ENCODE measurements at places on chromosomes 11 and 22.

DNA sequence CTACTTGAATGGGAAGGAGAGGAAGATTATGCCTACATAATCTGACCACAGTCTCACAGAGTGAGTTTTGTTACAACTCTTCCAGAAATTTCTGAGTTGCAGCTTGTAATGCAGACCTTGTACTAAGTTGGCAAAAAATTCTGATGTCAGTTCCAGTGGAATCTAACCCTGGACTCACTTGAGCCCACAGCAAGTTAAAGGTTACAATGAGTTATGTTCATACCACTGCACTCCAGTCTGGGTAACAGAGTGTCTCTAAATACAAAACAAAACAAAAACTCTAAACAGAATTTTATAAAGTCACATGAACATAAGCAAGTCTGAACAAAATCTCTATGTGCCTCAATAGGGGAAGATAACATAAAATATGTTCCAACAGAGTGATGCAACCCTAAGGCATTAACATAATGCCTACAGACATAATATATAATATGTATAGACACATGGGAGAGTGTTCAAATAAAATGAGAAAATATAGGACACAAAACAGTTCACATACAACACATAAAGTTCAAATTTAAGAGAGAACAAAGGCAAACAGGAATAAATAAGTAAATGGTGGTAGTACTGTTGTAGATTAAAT, 1.1 kb downstream of the GLYAT start:
- no peak for DNase-seq

DNA sequence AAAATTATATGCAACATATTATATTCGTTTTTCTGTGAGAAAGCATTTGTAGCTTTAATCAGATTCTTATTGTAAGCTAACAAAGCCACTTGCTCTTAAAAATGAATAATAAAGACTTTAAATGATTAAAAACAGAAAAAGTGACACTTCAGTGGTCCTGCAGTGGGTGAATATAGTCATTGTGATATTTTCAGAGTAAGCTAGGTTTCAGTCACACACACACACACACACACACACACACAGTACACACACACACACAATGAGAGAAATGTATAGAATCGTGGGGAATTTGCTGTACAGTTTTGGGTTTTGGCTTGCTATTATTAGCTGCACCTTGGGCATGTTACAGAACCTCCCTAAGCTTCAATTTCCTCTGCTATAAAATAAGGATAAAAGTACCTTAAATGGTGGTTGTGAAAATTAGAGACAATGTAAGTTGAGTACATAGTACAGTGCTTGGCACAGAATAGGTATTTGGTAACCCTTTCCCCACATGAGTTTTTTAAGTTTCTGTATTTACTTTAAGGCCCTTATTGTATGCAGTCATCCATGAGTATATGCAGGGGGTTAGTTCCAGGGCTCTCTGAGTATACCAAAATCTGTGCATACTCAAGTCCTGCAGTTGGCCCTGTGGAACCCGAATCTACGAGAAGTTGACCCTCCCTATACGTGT, 39.8 kb downstream of the CSTPP1 start:
- no peak for DNase-seq

DNA sequence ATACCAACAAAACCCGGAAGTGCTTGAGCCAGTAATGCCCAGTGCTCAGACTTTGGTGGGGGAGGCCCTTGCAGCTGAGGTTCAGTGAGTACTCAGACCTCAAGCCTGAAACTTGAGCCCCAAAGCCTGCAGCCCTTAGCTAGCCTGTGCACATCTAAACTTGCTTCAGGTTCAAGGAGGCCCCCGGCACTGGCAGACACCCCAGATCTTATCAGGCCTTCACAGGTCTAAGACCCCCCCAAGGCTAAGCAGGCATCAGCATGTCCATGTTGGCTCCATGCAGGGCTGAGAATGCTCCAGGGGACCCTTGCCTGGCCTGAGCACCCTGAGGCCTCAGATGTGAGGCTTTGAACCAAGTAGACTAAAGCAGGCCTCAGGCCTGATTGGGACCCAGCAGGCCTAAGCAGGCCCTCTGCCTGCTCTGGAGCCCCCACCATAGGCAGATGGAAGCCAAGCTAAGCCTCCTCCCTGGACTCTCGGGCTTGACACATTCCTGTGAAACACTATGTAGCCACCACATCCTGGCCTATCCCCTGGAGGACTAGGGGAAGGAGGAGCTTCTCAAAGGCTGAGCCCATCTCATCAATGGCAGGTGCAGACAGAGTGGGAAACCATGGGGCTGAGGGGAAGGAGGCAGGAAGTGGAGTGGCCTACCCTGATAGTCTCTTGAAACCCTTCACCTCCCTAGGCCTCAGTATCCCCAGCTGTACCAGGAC, 1.2 kb upstream of the CASTOR1 start:
- DNase-seq, result peak; percentile 63

DNA sequence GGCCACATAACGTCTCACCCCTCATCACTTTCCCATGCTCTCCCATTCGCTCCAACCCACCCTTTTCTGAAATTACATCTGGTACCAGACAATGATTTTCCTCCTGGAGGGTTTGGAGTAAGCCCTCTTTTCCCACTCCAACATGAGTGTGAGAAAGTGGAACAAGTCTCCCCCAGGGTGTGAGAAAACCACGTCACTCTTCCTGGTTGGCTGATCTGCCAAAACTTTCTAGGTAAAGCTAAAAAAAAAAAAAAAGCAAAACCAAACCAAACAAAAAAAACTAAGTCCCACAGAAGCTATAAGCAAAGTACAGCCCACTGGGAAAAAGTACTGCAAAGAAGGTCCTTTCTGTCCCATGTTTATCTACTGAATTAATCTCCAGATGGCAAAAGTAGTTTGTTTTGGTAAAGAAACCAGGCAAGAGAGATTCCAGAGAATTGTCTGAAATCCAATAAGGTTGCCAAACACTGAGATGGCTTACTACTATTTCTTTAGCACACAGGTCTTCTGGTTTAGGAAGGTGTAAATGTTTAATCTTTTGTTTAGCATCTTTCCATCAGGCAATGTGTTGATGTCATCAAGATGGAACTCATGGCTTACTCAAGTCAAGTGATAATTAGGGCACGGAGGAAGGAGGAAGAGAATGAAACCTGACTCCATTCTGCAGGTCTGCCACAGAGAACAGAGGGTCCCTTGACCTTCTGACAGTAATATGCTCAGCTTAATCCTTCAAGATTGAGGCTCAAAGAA, 395.6 kb downstream of the LARGE1 start:
- DNase-seq, result no peak

GRCh38 chr11:128279866-128280265, 307.5 kb downstream of the ETS1 start:
- DNase-seq, result no peak

GRCh38 chr11:68684385-68685356, at the start of gene GAL:
GAL (plus strand) TSS chr11:68684544; CDS start chr11:68684924, 380 bp downstream.
- DNase-seq, result no peak

DNA sequence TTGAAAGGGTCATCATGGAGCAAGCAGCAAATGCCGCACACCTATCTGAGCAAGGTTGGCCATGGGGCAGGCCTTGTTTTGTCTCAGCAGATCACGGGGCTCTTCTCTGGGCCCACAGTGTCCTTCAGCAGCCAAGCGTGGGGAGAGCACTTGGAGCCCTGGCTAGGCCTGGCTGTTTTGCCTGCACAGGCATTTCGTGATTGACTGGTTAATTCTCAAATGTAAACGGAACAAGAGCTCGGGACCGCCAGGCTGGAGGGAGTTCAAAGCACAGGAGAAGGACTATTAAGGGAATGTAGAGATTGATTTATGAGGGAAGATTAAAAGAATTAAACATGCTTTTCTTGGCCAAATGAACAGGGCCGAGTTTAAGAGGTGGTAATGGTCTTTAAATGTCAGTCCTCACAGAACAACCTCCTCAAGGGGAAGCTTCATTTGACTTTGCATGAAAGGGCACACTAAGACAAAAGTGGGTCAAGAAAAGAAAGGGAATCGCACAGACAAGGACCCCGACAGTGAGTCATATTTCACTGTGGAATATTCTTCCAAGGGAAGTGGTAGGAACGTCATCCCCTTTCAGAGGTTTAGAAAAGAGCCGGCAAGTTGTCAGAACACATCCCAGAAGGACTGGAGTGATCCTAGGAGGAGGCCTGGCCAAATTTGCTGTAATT, 20.7 kb downstream of the SPON1 start:
- no peak for DNase-seq

DNA sequence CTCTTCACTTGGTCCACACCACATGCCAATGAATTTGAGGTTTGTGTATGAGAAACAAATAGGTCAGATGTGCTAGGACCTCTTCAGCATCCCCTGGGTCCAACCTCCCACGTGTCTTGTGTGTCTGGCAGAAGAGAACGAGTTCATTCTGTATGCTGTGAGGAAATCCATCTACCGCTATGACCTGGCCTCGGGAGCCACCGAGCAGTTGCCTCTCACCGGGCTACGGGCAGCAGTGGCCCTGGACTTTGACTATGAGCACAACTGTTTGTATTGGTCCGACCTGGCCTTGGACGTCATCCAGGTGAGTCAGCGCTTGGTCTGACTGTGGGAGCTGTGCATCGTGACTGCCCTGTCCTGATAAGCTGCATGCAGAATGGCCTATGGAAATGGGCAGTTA, 101.0 kb upstream of the SORL1-AS1 start:
- DNase-seq, result no peak

GRCh38 chr22:29701155-29701999, 18.4 kb upstream of the CABP7 start:
- DNase-seq, result peak; percentile 65

DNA sequence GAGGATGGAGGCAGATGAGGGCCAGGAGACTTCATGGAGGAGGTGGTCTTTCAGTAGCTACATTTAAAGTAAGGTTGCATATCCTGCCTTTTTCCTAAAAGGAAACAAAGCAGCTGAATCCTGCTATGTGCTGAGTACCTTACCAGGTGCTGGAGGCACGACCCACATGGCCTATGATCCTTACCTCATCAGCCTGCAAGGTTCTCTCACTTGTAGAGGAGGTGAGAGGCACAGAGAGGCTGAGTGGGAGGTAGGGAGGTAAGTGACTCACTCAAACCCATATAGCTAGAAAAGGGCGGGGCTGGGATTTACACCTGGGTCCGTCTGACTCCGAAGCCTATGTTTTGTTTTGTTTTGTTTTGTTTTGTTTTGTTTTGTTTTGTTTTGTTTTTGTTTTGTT, 75.8 kb downstream of the BUD13 start:
- no peak for DNase-seq

DNA sequence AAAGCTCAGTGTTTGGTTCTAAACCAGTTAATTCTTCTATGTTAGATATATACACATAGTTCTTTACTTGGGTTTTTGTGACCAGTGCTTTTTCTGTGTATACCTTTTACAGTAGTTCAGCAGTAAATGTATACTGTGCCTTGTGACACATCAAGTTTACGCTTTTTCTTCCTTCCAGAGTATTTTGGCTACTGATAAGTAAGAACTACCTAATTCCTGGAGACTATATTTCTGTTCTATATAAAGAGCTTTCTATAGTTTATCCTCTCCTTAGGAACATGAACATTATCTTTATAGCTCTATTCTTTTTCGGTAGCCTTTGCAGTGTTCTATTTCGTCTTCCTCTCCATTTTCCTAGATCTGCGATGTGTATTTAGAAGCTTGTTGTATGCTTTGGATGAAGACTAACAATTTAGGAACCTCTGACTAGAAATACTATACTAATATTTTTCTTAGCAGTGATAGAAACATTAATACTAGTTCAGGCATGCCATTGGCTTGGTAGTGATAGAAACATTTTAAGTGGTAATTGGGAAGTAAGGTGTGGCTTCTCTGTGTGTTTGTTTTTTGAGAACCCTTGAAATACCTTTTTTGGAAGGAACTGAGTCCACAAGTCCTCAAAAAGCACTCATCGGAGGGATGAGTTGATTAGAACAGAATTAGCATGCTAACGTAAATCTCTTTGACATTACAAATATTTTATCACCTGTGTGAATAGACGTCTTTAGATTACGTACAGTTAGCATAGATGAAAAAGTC, 74.6 kb downstream of the ARHGEF12 start:
- no peak for DNase-seq

- no peak for DNase-seq
These were observed 77.8 kb downstream of the GRIK4 start for GRCh38 chr11:120589376-120589775.

GRCh38 chr11:45489281-45489905, 176.0 kb downstream of the CHST1 start:
- no peak for DNase-seq

GRCh38 chr11:124864892-124865180, 396 bp upstream of the ROBO3 start:
- DNase-seq, result no peak

DNA sequence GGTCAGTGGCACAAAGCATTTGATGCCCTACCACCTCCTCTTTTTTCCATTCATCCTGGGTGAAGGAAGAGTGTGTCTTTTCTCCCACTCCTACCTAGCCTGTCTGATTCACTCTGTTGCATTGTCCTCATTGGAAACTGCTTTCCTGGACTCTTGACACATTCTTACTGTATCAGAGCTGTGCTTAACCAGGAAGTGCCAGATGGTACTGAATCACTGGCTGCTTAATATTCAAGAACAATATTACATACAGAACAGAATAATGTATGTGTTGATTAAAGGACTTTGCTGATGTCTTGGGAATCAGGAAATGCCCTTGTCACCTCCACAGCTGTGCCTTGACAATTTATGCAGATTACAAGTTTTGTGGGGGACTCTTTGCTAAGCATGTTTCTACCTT, 44.4 kb downstream of the SVIP start:
- DNase-seq, result no peak

DNA sequence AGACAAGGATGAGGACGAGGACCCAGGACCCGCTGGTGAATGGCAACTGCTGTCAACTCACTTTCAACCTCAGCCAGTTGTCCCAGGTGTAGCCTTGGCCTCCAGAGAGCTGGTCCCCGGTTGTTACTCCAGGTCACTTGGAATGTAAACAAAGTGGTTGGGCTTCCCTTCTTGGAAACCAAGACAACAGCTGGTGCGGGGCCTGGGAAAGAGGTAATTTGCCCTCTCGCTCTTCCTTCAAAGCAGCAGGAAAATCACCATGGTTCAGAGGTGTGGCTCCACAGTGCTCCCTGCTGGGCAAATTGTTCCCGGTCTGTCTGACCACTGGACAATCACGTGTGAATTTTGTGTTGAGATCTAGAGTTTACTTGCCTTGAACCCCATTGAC, 15.0 kb downstream of the SLC1A2 start:
- peak; percentile 68 for DNase-seq

DNA sequence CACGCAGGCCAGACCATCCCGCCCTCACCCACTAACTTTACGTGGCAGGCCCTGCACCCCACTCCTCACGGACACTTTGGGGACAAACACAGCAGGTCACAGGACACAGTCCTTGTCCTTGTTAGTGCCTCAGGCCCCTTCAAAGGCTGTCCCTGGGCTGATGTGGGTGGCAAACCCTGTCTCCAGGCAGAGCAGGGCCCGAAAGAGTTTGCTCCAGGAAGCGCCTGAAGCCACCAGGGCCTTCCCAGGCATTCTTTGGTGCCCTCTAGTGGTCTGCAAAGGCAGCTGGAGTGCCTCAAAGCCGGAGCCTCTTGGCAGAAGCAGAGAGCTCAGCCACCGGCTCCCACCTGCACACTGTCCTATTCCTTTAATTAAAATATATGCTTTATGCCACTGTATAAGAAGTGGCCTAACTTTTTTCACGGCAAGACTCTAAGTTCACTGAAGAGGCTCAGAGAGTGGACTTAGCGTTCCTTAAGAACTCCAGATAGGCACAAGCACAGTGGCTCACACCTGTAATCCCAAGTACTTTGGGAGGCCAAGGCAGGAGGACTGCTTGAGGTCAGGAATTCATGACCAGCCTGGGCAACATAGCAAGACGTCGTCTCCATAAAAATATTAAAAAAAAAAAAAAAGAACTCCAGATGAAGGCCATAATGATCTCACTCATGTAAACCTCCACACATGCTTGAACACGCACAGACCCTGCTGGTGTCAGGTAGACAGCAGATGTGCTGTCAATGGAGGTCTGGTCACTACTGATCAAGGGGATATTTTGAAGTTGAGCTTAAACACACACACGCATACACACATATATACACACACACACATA, 11.1 kb downstream of the TXN2 start:
- peak; percentile 79 for DNase-seq

All from WERI-Rb-1 (cell line).